Activated CD4-positive, CD25-positive, alpha-beta regulatory T cell treated with anti-CD3 and anti-CD28 coated beads, Interleukin-2, amount 50 U/mL, for 24 hours (primary cell): ENCODE measurements at places on chromosomes 3 and 15.

GRCh38 chr3:30620402-30621360 is 14.3 kb downstream of the TGFBR2 start:
- peak; percentile 75 for ATAC-seq

DNA sequence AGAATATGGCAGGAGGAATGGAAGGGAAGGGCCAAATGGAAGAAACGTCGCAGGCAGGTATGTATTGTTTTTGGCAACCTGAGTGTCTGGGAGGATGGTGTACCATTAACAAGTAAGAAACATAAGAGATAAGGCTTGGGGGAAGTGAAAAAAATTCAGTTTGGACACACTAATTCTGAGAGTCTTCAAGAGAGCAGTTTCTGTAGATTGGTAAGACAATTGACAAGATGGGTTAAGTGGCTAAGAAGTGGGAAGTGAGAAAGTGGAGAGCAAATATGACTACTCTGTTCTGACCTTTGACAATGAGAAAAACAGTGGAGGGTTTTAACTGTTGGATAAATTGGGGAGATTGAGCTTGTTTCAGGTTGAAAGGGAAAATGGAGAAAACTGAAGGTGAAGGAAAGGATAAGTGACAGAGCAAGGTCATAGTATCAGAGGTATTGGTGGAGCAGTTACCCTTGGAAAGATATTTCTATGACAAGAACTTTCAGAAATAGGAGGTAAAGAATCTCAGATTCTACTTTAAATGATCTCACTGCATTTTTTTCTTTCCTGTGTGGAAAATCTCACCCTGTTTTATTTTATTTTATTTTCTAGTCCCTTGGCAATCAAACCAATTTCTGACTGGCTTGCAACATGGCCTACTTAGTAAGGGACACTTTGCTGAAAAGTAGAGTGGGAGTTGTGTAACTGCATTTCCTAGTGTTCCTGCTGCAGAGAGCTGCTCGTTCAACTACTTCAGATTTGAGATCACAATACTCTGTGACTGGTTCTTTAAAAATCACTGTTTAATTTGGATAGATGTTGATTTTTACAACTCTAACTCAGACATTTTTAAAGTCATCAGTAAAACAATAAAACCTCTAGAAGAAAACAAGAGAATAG is 23.1 kb upstream of the GABPB1 start:
- peak; percentile 55 for ATAC-seq

DNA sequence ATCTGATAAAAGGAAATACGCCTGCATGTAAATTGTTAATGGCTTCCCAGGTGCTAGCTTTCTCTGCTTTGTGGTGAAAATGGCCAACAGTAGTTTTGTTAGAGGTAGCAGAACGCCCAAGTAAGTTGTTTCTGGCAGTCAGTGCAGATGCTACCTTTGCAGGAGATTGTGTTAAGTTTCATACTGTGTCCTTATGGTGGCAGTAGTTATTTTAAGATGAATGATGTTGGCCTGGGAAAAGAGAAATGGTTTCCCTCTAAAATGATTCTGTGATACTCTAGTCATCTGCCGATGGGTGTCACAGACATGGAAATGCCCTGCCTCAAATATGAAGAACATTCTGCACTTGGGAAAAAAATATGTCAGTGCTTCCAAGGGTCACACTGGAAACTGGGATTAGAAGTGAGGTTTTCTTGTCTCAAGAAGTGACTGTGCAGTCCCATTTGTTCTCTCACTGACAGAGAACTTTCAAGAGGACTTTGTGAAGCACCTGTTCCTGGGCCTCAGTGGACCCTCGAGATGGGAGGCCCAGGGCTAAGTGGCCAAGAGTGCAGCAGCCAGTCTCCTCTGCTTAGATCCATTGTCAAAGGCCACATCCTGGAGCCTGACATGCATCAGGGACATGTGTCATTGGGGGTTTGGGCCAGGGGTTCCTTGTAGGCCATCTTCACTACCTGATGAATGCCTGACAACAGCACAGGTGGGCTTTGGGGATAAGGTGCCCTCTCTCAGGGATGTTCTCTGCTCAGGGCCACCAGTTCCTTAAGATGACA is 393.3 kb downstream of the CACNA2D3 start:
- ATAC-seq: no peak

GRCh38 chr3:11001658-11002021 is 9.1 kb downstream of the SLC6A1 start:
- ATAC-seq: no peak
